ENCODE measurements at places on chromosomes 3 and 15.

DNA sequence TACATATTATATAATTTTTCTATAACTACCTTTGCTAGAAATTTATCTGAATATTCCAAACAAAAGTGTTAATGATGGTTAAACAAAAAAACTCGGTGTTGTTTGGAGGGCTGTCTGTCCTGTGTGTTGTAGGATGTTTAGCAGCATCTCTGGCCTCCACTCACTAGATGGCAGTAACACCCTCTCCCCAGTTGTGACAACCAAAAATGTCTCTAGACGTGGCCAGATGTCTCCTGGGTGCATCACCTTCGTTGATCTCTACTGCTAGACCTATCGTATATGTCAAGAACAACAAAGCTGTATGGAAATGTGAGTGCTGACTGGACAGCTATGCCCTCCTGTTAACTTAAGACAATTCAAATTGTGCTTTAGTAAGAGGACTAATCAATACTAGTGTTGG is 14.1 kb downstream of the ANKRD34C start:
- DNase-seq = no peak

DNA sequence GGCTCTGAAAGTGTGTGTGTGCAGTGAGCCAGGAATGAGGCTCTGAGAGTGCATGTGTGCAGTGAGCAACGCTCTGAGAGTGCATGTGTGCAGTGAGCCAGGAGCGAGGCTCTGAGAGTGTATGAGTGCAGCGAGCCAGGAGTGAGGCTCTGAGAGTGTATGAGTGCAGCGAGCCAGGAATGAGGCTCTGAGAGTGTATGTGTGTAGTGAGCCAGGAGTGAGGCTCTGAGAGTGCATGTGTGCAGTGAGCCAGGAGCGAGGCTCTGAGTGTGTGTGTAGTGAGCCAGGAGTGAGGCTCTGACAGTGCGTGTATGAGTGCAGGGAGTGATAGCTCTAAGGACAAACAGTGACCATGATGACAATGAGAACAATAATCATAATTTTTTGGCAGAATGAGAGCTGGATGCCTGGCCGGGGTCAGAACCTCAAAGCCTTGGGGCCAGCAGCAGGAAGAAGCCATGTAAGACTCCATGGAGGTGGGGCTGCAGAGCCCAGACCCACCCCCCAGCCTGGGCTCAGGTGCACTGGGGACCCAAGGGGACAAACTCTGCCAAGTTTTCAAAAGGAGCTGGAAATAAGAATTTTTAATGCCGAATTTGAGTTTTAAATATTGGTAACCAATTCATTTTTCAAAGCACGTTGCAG is 85.7 kb upstream of the PRR20G start:
- DNase-seq = no peak

- DNase-seq = no peak
Observed at GRCh38 chr3:195165265-195165609, 105.7 kb downstream of the XXYLT1 start.

- peak; percentile 13 for DNase-seq
Observed at GRCh38 chr3:67655364-67656121, 1.1 kb upstream of the SUCLG2 start.

DNA sequence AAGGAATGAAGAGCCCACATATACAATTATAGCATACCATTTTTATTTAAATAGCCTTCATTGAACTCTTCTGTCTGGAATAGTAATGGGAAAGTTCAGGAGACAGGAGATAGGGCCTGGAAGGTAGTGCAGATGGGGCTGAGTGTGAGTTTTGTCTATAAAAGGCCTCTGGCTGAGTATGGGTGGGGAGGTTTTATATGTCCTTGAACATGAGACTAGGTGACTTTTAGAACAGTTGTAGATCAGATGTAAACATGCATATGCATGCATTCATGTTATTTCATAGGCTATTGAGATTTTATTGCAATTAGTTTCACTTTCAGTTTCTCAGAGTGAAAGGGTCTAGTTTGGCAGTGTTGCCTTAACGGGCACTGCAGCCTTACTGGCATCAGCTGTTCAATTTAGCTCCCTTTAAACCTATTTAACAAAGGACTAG is 27.1 kb downstream of the CGGBP1 start:
- no peak for DNase-seq

- DNase-seq = no peak
Observed at GRCh38 chr15:70587896-70588567, 175.3 kb downstream of the UACA start.

DNA sequence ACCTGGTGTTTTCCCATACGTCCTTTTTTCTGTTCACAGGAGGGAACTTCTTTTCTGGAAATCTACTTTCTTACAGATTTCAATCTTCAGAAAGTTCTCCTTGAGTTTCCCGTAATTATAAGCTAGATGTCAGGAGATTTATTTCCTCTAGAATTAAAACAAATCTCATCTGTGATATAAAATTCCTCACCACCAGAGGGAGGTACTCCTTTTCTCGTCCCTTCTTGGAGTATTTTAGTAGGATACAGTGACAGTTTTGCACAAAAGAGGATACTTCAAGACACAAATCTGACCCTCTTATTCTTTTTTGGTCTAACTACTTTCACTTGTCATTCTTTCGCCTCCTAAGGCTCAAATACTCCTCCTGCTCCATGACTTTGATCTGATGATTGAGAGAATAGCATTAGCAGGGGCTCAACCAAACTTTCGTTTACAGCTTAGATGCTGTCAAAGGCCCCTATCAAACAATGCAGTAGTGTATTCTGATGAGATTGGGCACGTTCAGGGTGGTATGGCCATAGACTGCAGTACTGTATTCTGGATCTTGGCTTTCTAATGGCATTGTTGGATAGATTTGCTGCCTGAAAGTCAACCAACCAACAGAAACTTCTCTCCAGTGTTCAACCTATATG is 38.0 kb downstream of the TMEM41A start:
- no peak for DNase-seq

DNA sequence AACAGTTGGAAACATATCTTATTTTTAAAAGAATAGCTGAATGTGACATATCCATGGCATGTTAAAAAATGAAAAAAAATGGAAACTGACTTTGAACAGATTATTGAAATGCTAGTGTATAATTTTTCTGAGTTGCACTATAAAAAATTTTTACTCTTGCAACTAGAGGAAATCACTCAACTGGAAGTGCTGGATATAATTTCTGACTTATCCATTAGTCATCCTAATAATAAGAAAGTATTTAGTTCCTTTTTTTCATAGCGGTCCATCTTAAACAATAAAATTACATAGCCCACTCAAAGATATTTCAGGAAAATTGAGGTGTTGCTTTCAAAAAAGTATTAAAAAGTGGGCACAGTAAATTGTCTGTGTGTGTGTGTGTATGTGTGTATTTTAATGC is 80.7 kb downstream of the MBNL1 start:
- DNase-seq = no peak

GRCh38 chr15:40367686-40368611 is 9.9 kb downstream of the DISP2 start:
- DNase-seq = peak; percentile 80

DNA sequence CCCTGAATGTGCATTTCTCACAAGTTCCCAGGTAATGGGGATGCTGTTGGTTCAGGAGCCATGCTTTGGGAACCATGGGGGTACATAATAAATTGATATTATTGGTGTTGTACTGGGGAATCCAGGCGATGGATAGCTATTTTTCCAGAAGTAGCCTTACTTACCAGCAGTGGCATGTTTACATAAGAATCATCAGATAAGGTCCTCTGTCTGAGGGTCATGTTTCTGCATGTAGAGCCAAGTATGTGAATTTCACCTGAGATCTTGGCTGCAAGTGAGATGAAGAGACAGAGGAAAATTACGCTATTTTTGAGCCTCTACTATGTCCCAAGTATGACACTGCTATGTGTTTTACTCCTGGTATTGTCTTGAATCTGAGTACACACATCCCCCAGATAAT is 26.3 kb downstream of the GPD1L start:
- DNase-seq = no peak

GRCh38 chr3:59128685-59129084 is 78.9 kb upstream of the CFAP20DC start:
- no peak for DNase-seq

GRCh38 chr15:73270366-73271097 is 98.2 kb downstream of the HCN4 start:
- DNase-seq = no peak

DNA sequence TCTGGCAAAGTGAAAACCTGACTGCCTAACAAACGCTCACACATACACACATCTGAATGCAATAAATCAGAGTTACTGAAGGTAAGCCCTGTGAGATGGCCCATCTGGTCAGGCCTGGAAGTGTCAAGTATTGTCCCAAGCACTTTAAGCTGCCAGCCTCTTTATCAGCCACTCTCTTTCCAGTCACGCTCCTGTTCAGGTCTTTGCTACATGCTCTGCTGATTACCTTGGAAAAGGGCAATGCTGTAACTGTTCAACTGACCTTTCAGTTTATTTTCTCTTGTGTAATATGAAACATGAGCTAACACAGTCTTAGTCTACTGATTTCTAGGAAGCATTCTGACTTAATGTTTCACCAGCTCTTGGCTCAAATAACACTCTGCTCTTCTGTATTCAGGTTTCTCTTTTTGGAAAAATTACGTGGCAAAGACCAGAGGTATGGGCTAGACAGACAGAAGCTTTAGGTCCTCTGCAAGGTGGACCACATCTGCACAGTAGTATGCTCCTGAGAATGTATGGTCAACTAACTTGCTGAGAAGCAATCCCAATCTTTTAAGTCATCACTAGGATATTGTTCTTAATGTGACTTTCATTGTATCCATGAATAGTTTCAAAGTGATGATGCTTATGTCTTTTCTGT is 44.5 kb downstream of the GBE1 start:
- DNase-seq = no peak

DNA sequence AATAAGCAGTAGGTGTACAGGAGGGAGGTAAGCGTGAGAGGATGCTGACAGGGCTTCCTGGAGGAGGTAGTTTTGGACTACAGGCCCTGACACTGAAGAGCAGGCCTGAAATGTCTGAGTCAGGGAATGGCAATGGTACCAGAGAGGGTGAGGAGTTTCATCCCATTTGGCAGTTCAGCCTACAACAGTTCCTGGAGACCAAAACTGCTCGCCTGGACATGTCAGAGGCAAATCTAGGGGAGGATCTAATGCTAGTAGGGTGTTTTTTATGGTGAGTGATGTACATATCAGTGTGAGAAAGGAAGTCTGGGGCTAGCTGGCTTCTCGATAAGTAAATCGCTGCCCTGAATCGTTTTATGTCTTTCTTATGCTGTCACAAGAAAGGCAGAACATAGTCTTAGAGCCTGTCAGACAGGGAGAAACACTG is 13.8 kb upstream of the TNFSF10 start:
- DNase-seq = no peak

- no peak for DNase-seq
Observed at GRCh38 chr3:110067527-110067926, 730.2 kb upstream of the DPPA4 start.

GRCh38 chr15:27850050-27850449 is 249.1 kb downstream of the OCA2 start:
- DNase-seq = no peak

- DNase-seq = no peak
Observed at GRCh38 chr3:196192036-196192523, 19.1 kb downstream of the ZDHHC19 start.

GRCh38 chr15:65132878-65133547 is 595 bp downstream of the PDCD7 start:
- DNase-seq = no peak

DNA sequence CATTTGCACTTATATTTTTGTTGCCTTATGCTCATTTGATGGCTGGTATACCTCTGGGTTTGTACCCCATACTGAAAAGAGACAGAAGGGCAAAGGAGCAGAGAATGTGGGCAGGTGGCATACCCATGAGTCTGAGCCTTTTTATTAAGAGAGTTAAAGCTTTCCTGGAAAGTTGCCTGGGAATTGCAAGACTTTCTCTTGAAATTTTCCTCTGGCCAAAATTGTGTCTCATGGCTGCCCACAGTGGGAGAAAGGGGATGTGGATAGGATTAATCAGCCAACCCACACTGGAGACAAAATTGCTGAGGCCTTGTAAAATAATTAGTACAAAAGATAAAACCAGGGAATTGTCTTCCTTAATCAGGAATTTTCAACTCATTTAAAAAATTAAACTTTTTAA is 8.2 kb upstream of the NMD3 start:
- DNase-seq = no peak

GRCh38 chr15:27770086-27770607 is 329.0 kb downstream of the OCA2 start:
- DNase-seq = no peak

- no peak for DNase-seq
Observed at GRCh38 chr3:60386306-60386705, 864.9 kb downstream of the FHIT start.

DNA sequence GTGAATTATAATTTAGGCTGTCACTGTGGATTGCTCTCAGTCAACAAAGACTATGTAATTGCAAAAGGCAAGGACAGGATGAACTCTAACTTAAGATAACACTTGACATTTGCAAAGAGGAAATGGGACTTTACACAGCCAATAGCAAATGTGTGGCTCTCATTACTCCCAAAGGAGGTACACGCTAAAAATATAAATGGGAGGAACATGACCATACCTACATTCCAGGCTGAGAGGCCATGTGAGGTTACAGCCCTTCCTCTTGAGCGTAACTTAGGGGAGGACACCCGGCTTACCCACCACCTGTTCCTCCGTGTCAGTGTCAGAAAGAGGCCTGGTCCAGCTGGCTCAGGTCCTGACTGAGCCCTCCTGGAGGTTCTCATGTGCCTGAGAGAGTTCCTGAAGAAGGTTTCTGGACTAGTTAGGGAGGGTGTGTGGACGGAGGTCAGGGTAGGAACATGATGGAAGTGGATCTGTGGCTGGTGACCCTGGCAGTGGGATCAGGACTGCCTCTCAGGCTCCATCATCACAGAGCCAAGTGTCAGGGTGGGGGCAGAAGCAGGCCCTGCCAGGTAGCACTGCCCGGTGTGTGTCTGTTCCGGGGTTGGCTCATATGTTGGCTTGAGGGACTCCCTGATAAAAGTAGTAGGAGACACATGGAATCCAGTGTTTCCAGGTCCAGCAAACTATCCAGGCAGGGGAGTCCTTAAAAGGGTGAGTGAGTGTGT is 7.9 kb downstream of the POPDC2 start:
- DNase-seq = no peak

GRCh38 chr3:142946861-142947260 is 16.6 kb downstream of the PAQR9 start:
- DNase-seq = no peak

GRCh38 chr15:69074001-69074842 is 59.7 kb downstream of the NOX5 start:
- DNase-seq = no peak

- no peak for DNase-seq
Observed at GRCh38 chr3:123379041-123379830, 69.7 kb downstream of the ADCY5 start.

DNA sequence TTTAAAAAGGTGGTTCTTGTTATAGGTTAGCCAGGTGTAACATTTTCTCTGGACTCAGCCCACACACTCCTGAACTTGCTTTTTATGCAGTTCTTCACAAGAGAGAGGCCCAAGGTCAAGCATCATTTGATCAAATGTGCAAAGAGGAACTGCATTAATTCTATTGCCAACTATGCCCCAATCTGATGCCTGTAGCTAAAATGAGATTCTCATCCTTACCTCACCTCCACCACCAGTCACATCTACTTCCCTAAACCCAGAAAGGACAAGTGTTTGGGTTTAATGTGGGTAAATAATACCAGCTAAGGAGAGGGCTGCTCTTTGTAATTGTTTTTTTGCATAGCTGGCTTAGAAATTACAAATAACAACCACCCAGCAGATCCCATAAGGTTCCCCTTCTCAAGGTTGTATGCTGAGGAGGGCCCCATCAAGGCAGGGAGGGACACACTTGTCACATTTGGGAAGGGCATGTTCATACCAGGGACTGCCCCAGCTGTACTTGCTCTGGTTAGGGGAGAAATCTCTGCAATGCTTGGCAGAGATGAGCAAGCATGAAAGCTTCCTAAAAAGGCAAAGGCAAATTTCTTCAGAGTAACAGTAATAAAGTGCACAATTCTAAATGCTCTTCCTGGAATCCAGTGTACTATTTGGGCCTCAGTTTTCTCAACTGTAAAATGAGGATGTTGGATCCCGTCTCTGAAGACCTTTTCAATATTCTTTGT is 76.2 kb downstream of the TGFBR2 start:
- DNase-seq = no peak
